ENCODE measurements at places on chromosomes 6 and 20.
A peak's percentile ranks its signal among the peaks of the same experiment; 100 is the strongest.

- DNase-seq, result peak; percentile 43
These were observed 5.8 kb upstream of the BFSP1 start for GRCh38 chr20:17536944-17537444.

DNA sequence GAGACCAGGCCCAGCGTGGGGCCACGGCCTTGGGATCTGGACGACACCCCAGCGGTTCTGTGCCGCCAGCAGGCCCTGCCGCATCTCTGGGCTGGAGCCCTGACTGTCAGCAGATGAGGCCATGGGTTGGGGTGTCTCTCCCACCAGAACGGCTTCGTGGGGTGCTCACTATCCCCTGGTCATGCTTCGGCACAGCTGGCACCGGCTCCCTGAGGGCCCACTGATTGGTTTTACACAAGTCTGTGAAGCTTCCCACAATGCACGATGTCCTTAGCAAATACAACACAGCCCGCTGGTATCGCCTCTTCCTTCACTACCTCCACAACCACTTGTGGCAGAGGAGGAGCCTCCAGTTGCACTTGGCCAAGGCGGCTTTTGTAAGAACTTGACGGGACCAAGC is 94.3 kb downstream of the THBS2 start:
- no peak for DNase-seq

- DNase-seq, result no peak
These were observed 70.2 kb downstream of the TENT5A start for GRCh38 chr6:81682235-81682795.

GRCh38 chr20:8755340-8756118 is 313.4 kb upstream of the PLCB4 start:
- no peak for DNase-seq

GRCh38 chr6:168528474-168529095 is 87.6 kb downstream of the SMOC2 start:
- no peak for DNase-seq

DNA sequence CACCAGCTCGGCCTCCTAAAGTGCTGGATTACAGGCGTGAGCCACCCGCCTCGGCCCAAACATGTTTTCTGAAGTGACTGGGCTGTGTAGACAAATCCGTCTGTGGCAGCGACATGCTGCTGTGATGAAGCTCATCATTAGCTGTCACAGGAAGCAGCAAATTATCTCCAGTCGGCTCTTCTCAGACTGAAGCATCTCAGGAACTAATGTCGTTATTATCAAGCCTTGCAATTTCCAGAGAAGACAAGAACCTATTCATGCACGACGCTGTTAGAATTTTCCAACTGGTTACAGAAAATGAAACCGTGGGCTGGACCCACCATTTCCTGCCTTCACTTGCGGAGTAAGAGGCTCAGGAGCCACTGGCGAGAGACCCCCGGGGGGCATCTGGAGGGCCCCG is 17.1 kb upstream of the NTSR1 start:
- no peak for DNase-seq

DNA sequence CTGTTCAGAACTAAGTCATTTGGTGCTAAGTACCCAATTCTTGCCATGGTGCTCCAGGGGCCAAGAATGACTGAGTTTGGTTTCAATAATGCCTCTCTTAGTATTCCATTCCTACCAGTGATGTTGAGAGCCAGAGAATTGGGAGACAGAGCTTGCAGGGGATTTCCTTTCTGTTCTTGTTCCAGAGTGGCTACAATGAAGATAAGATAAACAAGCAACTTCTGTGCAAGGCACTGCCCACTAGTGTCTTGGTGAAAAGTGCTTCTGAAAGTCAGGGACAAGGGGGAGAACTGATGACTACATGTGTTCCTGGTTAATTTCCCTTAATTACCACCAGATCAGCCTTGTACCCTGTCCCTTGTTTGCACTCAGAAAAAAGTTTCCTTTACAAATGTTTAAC is 421.6 kb downstream of the BCKDHB start:
- no peak for DNase-seq

- no peak for DNase-seq
These were observed 13.6 kb upstream of the SSTR4 start for GRCh38 chr20:23021541-23021940.

GRCh38 chr20:57082357-57082945 is 184.0 kb downstream of the BMP7 start:
- DNase-seq, result no peak

DNA sequence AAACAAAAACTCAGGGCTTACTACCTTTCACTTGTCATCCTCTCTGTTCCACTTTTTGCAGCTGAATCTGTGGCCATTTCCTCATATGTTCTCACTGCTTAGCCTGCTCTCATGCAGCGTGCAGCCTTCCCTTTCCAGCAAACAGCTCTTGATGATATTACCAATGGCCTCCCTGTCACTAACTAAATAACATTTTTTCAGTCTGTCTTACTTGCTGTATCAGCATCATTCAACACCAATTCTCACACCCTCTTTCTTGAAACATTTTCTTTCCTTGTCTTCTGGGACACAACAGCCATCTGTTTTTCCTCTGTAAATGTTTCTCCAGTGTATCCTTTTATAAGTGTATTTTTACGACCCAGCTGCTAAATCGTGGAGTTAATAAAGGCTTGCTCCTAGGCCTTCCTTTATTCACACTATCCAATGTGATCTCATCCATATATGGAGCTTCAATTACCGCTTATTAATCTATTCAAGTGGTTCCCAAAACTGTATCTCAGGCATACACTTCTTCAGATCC is 523.6 kb upstream of the RNF217 start:
- no peak for DNase-seq

DNA sequence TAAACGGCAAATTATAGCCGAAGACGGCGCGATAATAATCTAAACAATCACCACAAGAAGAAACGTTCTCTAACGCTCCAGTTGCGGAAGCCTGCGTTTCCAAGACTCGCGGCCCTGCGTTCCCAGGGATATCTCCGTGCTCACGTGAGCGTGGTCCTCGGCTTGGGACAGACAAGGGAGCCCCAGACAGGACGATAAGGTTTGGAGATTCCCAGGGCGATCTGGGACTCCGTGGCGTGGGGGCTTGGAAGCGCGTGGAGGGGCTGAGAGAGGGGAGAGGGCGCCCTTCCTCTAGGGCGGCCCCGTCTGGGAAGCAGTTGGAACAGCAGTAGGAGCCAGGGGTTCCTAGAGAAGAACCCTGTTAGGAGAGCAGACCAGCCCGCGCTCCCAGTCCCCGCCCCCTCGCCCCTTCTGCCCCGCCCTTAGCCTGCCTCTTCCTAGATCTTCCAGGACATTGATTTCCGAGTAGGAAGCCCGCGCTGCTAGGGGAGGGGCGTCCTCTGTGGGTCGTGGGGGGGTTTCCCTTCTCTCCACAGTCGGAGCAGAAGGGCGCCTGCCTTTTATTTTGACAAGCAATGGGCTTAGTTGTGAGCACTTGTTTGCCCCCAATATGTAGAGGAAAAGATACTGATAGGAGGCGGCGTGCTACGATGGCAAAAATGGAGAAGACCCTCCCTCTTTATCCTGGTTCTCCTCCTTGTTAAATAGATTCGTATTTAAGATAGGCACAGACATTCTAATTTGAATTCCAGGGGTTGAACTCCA is 10.6 kb downstream of the NRN1 start:
- no peak for DNase-seq

GRCh38 chr6:142240179-142240578 is 61.6 kb upstream of the ADGRG6 start:
- no peak for DNase-seq

DNA sequence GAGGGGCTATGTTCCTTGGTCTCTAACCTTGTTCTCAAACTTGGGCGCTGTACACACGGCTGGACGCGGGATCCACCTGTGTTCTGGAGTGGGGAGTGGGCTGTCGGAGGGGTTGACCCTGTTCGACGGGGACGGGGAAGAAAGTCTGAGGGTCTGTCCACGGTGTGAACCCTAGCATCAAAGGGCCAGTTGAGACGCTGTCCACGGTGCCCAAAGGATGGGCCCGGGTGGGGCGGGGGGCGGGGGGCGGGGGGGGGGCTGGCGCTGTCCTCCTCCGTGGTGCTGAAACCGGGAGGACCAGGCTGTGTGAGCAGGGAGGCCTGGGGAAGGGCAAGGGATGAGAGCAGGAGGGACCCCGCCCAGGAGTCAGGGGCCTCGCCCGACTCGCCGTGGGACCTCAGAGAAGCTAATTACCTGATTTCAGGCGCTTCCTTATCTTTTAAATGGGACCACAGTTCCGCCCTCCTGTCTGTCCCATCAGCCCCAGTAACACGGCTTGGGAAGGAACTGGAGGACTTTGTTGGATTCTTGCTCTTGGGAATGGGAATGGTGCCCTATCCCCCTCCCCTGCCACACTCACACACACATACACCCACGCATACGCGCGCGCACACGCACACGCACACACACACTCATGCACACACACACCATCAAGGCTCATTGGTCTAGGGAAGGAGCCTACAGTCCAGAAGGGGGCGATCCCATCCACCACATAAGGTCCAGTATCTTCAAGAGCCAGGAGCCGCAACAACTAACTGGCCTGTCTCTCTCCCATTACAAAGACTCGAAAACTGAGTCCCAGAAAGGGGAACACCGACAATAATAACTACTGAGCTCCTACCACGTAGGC is 1.0 kb upstream of the VSTM2L start:
- DNase-seq, result no peak

GRCh38 chr6:788058-788457 is 95.1 kb upstream of the EXOC2 start:
- no peak for DNase-seq

- DNase-seq, result no peak
These were observed 212.2 kb downstream of the UST start for GRCh38 chr6:148959008-148959407.

DNA sequence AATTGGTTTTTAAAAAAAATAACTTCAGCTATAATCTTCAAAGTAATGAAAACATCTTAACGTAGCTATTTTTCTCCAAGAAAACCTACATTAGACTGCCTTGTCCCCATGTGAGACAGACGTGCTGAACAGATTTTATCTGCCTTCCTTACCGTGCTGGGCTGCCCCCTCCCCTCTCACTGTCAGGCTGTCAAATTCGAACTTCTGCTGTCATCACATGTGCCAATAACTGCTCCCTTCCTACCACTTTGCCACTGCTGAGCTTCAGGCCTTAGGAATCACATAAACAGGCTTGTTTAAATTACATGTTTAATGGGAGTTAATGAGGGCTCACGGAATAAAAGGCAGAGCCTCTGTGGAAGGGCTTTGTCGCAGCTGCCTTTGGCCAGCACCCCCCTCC is 77.0 kb upstream of the NHSL1 start:
- no peak for DNase-seq

DNA sequence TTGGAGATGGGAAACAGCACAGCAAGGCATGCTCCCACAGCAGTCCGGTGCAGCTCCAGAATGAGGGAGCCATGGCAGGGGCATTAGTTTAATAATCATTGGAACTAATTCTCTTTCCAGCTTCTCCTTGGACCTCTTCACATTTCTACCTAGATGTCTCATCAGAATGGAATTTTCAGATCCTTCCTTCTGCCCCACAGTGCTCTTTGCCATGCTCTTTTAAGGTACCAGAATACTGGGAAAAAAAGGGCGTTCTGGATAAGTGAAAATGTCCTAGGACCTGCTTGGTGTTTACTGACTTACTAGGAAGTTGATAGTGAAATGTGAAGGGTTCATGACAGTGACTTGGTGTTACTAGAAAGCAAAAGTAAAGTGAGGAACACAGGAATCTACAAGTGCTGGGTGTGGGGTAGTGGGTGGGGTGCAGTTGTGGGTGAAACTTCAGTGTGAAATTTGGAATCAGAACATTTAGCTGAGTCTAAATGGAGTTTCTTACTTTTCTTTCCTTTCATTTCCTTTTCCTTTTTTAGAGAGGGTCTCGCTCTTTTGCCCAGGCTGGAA is 207.1 kb downstream of the ARID1B start:
- no peak for DNase-seq

GRCh38 chr6:89281779-89282246 is 33.3 kb downstream of the GABRR2 start:
- peak; percentile 13 for DNase-seq

DNA sequence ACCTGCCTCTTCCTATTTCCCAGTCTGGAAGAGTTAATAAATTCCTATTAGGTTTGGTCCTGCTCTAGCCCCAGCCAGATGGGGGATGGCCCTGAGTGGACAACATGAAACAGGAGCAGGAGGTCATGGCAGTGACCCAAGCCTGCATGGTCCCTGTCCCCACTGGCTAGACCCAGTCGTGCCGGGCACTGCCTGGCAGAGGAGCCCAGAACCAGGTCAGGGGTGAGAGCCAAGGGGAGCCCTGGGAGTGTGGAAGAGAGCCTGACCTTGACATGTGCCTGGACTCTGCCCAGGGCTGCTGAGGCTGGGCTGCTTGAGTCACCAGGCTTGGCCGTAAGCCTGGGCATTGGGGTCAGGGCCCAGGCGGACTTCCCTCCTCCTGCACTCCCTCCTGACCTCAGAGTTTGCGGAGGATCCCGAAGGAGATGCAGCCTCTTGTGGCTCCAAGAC is 3.6 kb downstream of the AVP start:
- DNase-seq, result no peak

DNA sequence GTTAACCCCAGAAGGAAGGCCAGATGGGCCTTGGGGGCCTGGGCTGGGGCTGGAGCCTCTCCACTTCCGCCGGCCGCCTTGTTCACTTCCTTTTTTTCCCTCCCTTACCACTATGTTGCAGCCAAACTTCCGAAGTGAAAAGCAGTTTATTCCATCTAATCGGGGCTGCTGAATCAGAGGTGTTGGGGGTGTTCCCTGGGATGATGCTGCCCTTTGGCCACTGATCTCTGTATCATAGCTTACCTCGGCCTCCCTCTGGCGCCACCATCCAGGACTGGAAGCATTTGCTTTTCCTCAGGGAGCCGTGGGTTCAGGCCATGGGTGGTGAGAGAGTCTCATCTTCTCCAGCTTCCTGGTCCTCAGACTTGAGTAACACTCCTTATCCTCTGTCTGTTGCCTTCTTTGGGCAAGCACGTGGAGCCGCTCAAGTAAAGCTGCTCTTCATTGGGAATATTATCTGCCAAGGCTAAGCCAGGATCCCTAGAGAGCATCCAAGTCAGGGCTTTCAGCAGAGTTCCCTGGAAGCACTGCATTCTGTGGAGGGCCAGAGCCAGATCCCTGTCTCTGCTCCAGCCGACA is 39.6 kb downstream of the SLX4IP start:
- DNase-seq, result no peak

GRCh38 chr20:63080411-63080810 is 73.6 kb upstream of the BHLHE23 start:
- DNase-seq, result no peak

GRCh38 chr6:168152306-168152963 is 73.4 kb upstream of the FRMD1 start:
- no peak for DNase-seq

DNA sequence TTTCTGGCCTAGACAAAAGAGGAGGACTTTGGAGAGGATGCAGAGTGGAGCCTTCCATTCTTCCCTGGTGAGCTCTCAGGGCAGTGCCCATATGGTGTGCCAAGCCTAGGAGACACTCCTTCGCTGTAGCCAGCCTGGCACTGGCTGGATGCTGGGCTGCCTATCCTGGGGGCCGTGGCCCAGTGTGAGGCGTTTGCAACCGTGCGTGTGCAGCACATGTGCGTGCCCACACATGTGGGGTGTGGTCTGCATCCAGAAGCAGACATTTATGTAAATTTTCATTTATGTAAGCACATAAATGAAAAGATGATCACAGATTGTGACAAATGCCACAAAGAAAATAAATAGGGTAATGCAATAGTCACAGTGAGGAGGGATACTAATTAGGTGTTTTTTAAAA is 35.8 kb upstream of the ZNF831 start:
- DNase-seq, result no peak
